ENCODE measurements at places on chromosomes 16 and 17.

DNA sequence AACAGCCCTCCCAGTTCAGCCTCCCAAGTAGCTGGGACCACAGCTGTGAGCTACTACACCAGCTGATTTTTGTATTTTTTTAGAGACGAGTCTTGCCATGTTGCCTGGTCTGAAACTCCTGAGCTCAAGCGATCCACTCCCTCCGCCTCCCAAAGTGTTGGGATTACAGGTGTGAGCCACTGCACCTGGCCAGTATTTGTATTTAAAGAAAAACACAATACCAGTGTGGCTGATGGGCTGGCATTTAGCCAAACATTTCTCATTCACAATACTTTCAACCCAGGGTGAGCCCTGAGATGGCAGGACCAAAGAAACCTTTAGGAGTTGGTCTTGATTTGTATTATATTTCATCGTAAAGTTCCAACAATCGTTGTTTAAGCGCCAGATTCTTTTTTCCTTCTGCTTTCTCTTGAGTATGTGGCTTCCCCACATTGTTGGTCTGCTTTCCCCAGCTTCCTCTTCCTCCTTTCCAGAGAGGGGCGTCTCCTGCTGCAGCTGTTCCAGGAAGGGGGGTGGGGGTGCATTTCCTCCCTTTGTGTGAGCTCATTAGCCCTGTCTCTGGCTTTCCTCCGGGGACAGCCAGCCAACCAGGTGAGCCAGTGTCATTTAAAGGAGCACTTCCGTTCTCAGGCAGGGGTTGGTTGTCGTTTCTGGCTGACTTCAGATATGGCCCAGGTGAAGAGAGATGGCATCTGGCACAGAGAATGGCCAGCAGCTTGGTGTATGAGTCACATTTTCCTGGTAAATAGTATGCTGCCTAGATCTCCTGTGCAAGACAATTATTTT is 79.9 kb downstream of the GPRC5B start:
- no peak for DNase-seq

DNA sequence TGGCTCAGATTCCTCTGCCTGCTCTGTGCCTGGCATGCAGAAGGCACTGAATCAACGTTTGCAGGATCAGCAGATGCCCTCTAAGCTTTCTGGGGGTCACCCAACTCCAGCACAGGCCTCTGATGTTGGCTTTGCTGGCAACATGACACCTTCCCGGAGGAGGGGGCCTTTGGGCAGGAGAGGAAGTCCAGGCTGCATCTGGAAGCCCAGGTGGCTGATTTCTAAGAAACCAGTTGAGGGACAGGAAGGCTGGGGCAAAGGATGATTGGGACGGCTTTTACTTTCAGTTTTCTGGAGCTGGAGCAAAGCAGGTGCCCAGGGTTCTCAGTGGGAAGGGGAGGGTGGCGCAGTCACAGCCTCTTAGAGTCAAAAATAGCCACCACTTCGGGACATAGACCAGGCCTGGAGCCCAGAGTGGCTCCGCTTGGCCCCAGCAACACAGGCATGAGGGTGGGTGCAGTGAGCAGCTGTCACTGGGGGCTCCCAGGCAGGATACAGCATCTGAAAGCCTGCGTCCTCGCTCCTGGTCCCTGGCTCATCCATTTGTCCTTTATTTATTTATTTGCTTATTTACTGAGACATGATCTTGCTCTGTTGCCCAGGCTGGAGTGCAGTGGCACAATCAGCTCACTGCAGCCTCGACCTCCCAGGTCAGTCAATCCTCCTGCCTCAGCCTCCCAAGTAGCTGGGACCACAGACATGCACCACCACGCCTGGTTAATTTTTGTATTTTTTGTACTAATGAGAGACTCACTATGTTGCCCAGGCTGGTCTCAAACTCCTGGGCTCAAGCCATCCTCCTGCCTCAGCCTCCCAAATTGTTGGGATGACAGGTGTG is 15.1 kb downstream of the SOCS1 start:
- no peak for DNase-seq

DNA sequence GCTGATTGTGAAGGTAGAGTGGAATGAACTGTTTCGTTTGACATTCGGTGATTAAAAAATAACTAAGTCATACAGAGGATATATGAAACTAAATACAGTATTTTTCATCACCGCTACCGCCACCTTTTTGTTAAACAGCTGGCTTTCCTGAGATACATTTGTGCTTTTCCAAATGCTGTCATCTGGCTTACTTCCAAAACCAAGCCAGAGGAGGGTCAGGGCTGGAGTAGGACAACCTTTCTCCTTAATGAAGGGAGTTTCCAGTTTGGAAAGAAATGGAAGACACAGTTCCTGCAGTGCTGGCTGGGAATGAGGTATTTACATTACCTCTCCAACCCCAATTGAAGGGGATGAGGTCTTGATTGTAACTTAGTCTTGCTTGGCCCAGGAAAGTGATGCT is 3.2 kb downstream of the TNRC6C start:
- no peak for DNase-seq

- no peak for DNase-seq
These were observed 100.1 kb upstream of the GRIN2A start for GRCh38 chr16:10282367-10282766.

DNA sequence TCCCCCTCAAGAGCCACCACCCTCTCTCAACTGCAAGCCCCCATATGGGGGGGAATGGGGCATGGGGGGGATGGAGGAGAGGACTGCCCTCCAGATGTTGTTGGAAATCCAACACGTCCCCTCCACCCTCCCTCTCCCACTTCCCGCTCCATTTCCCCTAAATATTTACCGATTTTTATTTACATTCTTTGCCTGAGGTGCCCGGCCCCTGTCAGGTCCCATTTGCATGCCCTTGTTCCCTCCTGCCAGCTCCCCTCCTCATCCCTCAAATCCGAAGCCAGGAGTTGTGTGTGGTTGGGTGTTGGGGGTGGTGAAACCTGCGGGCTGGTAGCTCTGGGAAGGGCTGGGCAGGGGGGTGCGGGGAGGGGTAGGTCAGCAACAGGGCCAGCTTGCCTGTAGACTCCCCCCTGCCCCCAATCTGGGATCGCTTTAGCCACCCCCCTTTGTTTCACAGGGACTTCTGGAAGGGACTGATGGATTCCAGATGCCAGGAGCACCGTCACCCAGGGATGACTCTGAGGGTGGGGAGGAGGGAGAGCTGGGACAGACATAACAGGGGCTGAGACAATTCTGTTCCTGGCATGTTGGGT is 39.7 kb upstream of the NGFR start:
- DNase-seq, result no peak

DNA sequence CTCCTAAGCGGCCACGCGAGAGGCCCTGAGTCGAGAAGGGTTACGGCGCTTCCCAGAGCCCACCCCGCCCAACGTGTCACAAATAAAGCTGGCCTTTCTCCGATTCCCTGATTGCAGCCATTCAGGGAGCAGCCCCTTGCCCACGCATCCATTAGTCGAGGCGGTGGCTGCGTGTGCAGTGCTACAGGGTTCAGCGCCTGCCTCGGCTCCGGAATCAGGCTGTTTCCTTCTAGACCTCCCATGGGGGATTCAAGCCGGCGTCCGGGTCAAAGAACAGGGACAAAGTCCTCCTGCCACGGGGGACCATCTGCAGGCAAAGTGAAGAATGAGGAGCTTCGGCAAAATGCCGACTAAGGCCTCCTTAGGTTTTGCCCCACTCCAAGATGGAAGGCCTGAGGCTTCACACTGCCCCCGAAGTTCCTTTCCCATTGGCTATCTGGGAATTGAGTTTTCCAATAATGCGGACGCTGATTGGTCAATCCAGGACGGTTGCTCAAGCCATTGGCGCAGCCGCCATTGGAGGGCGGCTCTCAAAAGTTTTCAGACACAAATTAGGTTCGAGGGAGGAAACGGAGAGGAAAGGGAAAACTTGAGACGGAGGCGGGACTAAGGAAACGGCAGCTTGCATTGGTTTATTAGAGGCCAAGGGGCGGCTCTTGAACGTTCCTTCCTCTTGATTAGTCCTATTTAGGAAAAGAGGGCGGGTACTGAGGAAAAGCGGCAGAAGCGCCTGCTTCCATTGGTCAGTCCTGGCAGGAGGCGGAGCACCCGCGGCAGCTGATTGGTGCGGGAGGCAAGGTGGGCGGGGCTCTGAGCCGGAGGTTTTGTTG is 430 bp upstream of the KATNB1 start:
- DNase-seq, result peak; percentile 97

DNA sequence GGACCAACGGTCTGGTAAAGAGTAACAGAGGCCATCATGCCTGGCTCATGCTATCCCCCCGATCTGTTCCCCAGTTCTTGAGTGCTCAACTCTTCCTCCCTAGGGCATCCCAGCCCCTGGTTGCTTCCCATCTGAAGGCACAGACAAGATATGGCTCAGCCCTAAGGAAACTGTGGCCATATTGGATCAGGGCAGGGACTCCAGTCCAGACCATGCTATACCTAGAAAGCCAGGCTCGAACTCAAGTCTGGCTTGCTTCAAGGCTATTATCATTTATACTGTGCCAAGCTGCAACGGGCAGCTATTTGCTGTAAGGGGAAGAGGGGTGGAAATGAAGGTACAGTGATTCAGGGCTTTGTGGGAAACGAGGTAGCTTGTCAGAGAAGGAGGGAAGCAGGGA is 2.8 kb downstream of the UBTF start:
- DNase-seq, result no peak

- no peak for DNase-seq
These were observed 74.1 kb downstream of the ABCC12 start for GRCh38 chr16:48081656-48082055.

GRCh38 chr17:76953066-76953465 is 84.9 kb downstream of the MGAT5B start:
- DNase-seq, result no peak

GRCh38 chr16:23896832-23897821 is 61.3 kb downstream of the PRKCB start:
- DNase-seq, result no peak

DNA sequence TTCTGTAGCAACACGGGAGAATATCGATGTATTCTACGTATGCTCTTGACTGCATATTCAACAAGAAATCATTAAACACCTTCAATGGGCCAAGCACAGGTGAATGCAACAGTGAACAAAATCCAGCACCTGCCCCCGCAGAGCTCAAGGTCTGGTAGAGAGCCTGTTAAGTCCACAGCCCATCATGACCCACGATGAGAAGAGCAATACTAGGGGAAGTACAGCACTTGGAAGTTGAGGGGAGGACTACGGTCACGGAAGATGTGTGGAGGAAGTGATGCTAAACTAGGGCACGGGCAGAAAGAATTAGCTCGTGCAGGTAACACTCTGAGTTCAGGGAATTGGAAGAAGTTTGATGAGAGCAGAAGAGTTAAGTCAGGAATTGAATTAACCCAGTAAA is 253.6 kb downstream of the HAPSTR1 start:
- DNase-seq, result no peak

- DNase-seq, result no peak
These were observed 208.0 kb downstream of the MSI2 start for GRCh38 chr17:57464191-57464864.

DNA sequence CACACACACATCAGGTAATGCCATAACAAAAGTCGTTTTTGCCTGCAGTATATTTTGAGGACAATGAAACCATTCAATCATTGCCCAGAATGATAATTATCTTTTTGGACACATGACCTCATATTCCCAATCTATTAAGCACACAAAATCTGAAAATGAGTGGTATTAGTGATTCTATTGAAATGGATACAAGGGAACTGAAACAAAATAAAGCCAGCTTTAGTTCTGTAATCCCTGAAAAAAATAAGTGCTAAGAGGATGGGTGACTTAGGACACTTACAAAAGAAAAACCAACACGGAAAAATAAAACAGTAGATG is 128.3 kb upstream of the MAF start:
- no peak for DNase-seq

GRCh38 chr17:72460711-72461110 is 339.9 kb downstream of the SOX9 start:
- DNase-seq, result no peak

DNA sequence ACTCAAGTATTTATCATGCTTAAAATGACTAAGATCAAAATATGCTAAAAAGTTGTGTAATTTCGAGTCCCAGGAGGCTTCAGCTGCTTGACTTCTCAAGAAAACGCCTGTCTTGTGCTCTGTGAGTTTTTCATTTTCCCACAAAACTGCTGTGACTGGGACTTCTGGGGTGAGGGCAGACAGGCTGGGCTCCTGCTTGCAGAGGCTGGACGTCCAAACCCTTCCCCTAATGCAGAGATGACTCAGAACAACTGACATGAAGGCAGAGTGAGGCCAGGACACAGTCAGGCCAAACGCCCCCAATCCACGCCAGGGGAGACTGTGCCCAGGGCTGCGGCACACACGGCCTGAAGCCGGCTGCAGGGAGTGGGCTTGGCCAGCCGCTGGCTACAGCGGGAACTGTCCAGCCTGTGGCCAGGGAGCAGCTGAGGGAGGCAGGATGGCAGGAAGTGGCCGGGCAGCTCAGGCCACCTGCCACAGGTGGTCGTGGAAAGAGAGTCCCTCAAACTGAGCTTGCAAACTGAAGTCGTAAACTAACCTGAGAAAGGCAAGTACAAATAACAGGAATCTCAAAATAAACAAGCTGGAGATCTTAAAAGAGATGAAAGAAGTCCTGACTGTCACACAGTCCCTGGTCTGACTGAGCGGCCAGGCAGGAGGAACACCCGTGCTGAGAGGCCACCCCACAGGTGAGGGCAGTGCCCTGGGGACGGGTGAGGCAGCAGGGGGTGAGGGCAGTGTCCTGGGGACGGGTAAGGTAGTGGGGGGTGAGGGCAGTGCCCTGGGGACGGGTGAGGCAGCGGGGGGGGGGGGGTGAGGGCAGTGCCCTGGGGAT is 21.3 kb upstream of the HEXD start:
- no peak for DNase-seq

DNA sequence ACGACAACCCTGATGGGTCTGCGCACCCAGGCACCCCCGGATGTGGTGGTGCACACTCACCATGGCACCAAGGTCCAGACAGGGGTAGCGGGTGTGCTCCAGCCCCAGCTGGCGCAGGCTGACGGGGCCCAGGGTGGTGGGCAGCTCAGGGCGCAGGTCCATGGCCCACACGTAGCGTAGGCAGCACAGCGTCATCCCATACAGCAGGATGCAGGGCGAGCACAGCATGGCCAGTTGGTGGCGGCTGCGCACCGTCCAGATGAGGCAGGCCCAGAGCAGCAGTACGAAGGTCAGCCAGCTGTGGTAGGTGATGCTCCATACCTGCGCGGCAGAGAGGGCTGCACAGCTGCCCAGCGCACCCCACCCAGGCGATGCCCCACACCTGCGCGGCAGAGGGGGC is 29.8 kb downstream of the CTU2 start:
- no peak for DNase-seq

DNA sequence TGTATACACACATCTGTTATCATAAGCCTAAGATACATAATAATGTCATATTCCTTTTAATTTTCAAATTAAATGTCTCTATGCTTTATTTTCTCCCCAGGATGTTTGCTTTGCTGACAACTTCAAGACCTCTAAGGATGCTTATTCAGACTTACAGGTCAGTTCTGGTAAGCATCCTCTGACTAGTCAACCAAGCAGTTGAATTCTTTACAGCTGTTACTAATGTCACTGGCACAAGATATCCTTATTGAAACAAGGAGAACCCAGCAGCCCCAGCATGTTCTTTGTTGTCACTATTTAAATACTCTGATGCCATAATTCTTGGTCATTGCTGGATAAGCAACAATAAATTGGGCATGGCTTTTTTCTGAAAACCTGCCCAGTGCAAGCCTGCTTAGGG is 232.3 kb upstream of the PMFBP1 start:
- no peak for DNase-seq

All from NCI-H2227 treated with DMSO at 0.1 percent for 48 hours (cell line).